SK-N-SH (cell line): ENCODE measurements at places on chromosomes 7 and 10. TPM values are rescaled to one million over a fixed set of nuclear protein-coding genes. Genes with fewer than 3 reads are reported as not detected.

DNA sequence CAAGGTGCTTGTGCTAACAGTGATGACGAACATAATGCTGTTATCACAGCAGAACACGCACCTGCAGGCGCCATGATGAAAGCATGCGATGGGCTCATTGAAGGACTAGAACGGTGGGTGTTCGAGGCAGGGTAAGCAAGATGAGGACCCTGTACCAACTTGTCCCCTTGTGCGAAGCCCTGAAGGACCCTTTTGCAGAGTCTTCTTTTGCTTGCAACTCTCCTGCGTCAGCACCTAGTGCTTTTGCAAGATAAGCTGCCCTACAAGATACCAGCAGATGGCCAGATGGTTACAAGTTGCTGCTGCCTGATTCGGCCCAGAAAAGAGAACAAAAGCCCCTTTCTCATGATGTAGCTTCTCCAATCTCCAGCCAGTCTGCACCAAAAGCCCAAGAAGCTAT is 4.2 kb upstream of the IL15RA start:
- no peak overlapping the region for H3K4me3 ChIP-seq
- no peak overlapping the region for H3K27ac ChIP-seq
- peaks cover 26% of the 10 kb centered on the region; the same call in 1 of the 2 replicates for H3K27me3 ChIP-seq

The ZNF425 gene
- 1.4 and 1.6 TPM in 2 replicates for polyA plus RNA-seq

DNA sequence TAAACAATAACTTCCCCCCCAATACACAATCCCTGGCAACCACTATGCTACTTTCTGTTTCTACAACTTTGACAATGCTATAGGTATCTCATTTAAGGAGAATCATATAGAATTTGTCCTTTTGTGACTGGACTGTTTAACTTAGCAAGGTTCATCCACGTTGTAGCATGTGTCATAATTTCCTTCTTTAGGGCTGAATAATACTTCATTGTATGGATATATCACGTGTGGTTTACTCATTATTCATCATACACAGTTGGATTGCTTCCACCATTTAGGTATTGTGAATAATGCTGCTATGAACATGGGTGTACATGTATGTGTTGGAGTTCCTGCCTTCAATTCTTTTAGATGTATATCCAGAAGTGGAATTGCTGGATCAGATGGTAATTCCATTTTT is 111.0 kb downstream of the LMBR1 start:
- no peak overlapping the region for H3K27ac ChIP-seq
- no peak overlapping the region for H3K4me3 ChIP-seq
- no peaks in the 10 kb centered on the region for H3K36me3 ChIP-seq
- H3K27me3 ChIP-seq: no peaks in the 10 kb centered on the region
- H3K4me1 ChIP-seq: peaks cover 47% of the 10 kb centered on the region
- DNase-seq: no peak

The GIMAP8 gene
- not detected in 2 replicates for polyA plus RNA-seq

DNA sequence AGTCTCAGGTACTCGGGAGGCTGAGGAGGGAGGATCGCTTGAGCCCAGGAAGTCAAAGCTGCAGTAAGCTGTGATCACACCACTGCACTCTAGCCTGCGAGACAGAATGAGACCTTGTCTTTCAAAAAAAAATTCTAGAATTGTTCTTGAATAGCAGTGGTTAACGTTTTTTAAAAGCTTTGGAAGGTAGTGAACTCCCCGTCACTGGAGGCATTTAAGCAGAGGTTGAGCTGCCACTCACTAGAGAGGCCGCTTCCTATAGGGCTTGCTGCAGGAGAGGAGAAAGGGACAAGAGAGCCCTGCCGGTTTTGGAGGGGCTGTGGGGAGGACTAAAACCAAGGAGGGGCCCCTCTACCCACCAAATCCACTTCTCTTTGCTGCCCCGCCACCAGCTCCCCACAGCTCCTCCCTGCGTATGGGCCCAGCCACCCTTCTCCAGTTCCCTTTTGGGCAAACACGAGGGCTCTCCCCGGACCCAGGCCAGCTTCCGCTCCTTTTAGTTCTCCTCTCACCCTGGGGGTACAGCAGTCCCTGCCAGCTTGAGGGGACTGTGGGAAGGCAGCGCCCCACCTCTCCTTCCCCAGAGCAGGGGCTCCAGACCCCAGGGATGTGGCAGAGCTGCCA is 86.9 kb upstream of the GTF2I start:
- no peaks in the 10 kb centered on the region for H3K27me3 ChIP-seq
- H3K36me3 ChIP-seq: no peaks in the 10 kb centered on the region
- no peak for DNase-seq

DNA sequence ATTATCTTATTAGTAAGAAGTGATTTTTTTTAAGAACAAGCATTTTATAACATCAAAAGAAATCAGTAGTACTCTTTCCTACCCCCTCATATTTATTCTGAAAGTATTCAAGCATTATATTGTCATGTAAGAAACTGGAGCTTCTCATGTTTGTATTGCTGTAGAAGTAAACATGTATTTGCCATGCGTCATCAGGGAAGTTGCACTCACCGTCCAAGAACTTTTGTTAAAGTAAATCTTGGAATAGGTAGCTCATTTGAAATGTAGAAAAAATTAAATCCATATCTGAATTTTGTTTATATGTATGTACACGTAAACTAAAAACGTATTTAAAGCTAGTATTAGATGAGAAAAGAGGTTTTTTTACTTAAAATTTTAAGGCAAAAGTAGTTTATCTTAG is 96.8 kb downstream of the PTEN start:
- DNase-seq: no peak
- no peak overlapping the region for H3K4me3 ChIP-seq
- H3K27me3 ChIP-seq: no peaks in the 10 kb centered on the region

- no peak overlapping the region for H3K27ac ChIP-seq
- no peak overlapping the region for H3K4me3 ChIP-seq
- no peaks in the 10 kb centered on the region for H3K27me3 ChIP-seq
- no peak for DNase-seq
- H3K4me1 ChIP-seq: peaks cover 14% of the 10 kb centered on the region; the same call in 1 of the 2 replicates
- peaks cover 19% of the 10 kb centered on the region for H3K36me3 ChIP-seq
These were observed 75.9 kb downstream of the SHOC2 start for GRCh38 chr10:110995301-110995700.

The FBXO24 gene
- polyA plus RNA-seq: 0.71 and 0.94 TPM in 2 replicates

DNA sequence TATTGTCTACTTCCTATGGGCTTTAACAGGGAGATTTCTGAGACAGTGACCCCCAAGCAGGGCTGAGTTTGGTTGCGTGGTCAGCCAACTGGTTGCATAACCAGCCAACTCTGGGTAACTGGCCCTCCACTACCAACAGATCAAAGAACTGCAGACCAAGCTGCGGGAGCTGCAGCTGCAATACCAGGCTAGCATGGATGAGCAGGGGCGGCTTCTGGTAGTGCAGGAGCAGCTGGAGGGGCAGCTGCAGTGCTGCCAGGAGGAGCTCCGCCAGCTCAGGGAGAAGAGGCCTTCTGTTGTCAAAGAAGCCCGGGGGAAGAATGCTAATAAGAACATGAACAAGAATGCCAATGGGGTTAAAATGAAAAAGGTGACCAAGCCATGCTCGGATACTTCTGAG is 15.7 kb upstream of the FLNC start:
- H3K4me1 ChIP-seq: peaks cover 19% of the 10 kb centered on the region; the same call in 1 of the 2 replicates
- no peak overlapping the region for H3K4me3 ChIP-seq
- no peaks in the 10 kb centered on the region for H3K27me3 ChIP-seq
- H3K27ac ChIP-seq: no peak overlapping the region

DNA sequence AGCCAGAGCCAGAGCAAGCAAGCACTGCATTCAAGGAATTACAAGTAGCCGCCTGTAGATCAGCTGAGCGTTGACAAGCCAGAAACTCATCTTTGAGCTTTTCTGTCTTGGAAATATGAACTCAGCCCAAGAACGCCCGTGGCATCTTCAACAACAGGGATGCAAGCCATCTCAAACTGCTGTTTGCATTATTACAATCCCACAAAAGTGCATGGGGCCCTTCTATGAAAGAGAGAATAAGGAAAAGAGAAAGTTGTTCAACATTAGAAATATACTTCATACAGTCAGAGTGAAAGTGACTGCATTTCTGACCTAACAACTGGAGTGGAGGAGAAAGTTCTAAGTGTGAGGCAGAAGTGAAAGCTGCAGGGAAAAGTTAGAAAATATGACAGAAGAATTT is 6.5 kb downstream of the SGCE start:
- H3K27me3 ChIP-seq: no peaks in the 10 kb centered on the region
- no peak overlapping the region for H3K4me3 ChIP-seq
- H3K36me3 ChIP-seq: peaks cover 6% of the 10 kb centered on the region
- H3K27ac ChIP-seq: no peak overlapping the region
- no peak for DNase-seq

DNA sequence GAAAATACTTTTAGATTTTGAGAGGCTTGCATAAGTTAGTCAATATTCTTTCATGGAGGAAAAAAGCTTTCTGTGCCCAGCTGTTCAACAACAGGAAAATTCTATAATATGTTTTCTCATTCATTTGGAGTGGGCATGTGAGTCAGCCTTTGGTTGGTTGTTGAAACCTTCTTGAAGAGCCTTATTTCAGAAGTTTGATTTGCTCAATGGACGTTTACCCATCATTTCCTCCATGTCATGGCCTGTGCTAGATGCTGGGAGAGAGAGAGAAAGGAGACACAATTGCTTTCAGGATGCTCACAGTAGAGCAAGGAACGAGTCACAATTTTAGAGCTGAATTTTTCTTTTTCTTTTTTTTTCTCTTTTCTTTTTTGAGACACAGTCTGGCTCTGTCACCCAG is 181.7 kb downstream of the PRKCQ start:
- no peaks in the 10 kb centered on the region for H3K27me3 ChIP-seq
- peaks cover 5% of the 10 kb centered on the region; the same call in 1 of the 2 replicates for H3K4me1 ChIP-seq
- H3K36me3 ChIP-seq: no peaks in the 10 kb centered on the region
- no peak for DNase-seq
- peak overlapping the region; percentile 34 for H3K27ac ChIP-seq
- H3K4me3 ChIP-seq: no peak overlapping the region

DNA sequence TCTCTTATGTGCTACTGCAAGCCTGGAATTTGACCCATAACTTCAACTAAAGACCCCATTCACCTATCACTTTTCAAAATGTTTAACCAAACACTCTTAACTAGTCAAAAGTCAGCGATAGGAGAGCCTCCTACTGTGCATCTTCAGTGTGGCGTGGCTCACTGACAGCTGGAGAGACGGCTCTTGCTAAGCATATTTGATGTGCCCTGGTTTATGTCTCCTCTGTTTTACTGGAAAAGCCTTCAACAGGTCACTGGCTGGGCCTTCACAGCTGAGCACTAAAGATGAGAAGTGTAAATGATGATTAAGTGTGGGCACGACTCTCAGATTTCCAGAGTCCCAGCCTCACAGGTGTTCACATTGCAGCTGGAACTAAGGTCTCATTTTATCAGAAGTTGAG is 472.1 kb downstream of the SEMA3D start:
- no peak overlapping the region for H3K4me3 ChIP-seq
- no peaks in the 10 kb centered on the region for H3K27me3 ChIP-seq
- no peak overlapping the region for H3K27ac ChIP-seq
- no peaks in the 10 kb centered on the region for H3K36me3 ChIP-seq
